CD14-positive monocyte (primary cell): ENCODE measurements at places on chromosomes 4 and X. TPM values are rescaled to one million over a fixed set of nuclear protein-coding genes. Genes with fewer than 3 reads are reported as not detected.

Gene RAPGEF2
- polyA plus RNA-seq = 1.5 TPM

Gene SFRP2
- not detected for polyA plus RNA-seq

Gene CD40LG
- polyA plus RNA-seq = 0.09 TPM

Gene PASD1
- not detected for polyA plus RNA-seq

Gene GAB3
- polyA plus RNA-seq = 6.2 TPM

Gene CLDN2
- polyA plus RNA-seq = not detected in 2 replicates

Gene XG
- polyA plus RNA-seq = not detected
